ENCODE measurements at places on chromosomes 4 and X. TPM values are rescaled to one million over a fixed set of nuclear protein-coding genes. Genes with fewer than 3 reads are reported as not detected.

Gene SRPX2
- total RNA-seq = 3.1 TPM

Gene BTK
- 0.15 TPM for total RNA-seq

Gene TEX13B
- not detected for total RNA-seq

Gene REPS2
- total RNA-seq = 0.87 TPM

Gene GPR173
- not detected for total RNA-seq

Gene HHIP
- total RNA-seq = 0.47 TPM

Gene HSFX4
- total RNA-seq = not detected

Gene MTNR1A
- 0.50 TPM for total RNA-seq

Gene CLDN22
- total RNA-seq = not detected

Gene C4orf36
- 1.0 TPM for total RNA-seq
